ENCODE measurements at places on chromosomes 16 and 17. TPM values are rescaled to one million over a fixed set of nuclear protein-coding genes. Genes with fewer than 3 reads are reported as not detected.

Gene ZP2
- 3.4 TPM for total RNA-seq

Gene DYNLRB2
- 2.6 TPM for total RNA-seq

Gene PLA2G10
- not detected for total RNA-seq

Gene PIMREG
- total RNA-seq: 16.0 TPM

Gene TMC7
- total RNA-seq: 1.7 TPM

Gene KRT27
- not detected for total RNA-seq

Gene DHX38
- total RNA-seq: 73.6 TPM

Measured in uterus (tissue), 4 donors.